ENCODE measurements at places on chromosomes 6 and 20.

DNA sequence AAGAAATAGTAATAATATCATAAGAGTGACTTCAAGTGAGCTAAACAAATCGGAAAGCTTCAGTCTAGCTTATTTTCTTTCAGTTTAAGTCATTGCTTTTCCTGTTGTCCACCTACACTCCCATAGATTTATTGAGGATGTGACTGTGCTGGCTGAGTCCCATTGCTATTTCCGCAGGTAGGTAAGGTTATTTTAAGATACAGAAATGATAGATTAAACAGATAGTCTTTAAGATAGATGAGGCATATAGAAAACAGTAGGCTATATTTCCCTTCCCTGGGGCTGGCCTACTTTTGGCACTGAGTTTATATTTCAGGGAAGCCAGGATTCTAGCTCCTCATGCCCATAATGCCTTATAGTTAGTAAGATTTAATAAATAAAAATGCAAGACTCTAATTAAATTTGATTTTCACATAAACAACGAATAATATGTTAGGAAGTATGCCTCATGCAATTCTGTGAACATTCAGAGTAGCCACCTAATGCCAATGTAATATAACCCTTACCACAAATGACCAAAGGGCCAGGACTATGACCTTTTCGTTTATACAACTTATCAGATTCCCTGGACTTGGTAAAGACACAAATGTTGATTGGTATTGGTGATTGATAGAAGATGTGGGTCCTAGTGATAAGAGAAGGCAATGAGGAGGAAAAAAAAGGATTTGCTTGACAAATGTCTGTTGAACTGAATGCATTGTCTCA lies 1079.3 kb downstream of the EPHA7 start:
- DNase-seq = no peak

DNA sequence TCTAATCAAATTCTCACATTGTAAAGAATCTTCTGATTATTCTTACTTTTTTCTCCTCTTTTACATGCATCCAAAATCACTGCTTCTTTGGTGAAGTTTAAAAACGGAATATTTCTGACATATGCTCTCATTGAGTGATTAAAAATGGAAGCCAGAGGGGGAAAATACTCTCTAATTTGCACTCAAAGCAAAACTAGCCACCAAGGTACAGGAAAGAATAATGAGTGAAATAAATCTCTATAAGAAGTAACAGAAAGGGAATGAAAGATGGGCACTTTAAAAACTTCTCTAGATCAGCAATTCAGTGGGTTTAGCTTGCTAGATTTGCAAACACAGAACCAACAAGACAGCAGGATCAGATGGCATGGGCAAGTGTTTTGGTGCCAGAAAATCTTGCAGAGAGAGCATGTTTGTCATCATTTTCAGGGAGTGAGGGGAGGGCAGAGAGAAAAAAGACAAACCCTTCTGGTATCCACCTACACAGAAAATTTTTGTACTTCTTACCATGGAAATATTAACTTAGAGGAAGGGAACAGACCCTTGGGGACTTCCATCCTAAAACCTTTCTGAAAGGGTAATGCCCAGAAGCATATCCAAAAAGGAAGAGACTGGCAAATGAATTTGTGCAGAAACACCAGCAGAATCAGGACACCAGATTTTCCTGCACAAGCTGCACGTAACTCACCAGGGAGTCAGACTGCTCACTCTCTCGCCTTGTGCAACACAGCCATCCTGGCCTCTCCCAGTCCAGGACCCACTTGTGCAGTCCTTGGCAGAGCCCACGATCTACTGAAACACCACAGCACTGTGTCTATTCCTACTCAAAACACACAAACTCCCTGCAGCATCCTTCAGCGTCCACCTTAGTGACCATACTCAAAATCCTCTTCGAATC lies 270.2 kb upstream of the PRDM1 start:
- DNase-seq = no peak

DNA sequence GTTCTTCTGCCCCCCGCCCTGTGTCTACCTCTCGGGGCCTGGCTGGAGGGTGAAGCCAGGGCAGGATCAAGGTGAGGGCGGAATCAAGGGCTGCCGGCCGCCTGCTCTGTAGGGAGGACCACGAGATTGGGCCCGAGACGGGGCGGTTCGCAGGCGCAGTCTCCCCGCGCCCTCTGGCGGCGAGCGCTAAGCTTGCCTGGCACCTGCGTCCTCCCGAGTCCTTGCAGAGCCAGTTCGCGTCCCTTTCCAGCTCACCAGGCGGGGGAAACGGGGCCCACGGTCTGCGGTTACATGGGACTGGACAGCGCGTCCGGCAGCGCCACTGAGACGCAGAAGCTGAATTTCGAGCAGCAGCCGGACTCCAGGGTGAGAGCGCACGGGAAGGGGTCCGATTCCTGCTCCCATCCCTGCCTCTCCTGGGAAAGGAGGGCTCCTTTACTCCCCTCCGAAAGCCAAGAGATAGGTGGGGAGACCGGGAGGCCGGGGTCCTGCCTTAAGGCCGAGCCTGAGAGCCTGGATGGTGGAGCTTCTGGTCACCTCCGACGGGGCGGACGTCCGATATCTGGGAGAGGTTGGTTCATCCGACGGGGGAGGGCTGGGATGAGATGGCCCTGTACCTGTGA lies 3.6 kb upstream of the MATN4 start:
- DNase-seq = peak; percentile 29

DNA sequence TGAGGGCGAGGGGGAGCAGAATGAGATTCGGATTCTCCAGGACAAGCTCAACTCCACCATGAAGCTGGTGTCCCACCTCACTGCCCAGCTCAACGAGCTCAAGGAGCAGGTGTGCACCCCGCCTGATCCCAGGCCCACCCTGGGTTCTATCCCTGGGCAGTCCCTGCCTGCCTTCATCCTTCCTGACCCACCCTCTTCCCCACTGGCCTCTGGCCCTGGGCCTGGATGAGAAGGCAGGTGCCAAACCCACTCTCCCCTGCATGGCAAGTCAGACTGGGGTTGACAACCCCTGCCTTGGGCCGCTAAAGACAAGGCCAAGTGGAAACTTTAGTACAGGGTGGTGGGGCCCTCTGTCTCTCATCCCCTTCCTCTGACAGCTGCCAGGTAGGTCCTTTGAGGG lies 16.5 kb downstream of the UQCC2 start:
- DNase-seq = no peak

GRCh38 chr20:37926612-37927011 lies 23.7 kb downstream of the VSTM2L start:
- no peak for DNase-seq

DNA sequence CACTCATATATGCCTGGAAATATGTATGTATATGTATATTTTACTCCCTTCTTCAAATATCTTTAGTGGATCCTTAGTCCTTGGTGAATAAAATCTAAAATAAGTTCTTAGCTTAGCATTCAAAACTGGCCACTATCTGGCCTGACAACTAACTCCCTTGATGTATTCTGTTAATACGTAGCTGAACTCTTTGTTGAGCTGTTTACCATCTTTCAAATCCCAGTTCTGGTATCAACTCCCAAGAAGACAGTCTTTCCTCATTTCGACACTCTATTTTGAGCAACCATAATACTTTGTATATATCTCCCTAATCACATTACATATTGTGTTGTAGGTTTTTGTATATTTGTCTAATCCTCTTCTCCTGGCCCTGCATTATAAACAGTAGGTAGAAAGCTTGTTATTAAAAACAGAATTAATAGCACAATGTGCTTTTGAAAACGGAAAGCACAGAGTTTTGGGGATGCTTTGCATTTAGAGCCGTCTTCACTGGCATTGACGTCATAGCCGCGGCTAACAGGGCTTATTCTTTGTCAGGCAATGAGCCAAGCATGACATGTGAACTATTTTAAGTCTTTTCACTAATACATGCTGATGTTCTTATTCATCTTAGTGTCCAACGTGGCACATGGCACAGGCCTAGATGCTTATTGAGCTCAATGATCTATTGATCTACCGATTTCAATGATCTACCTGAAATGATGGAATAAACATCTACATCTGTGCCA lies 47.2 kb upstream of the CCN2 start:
- no peak for DNase-seq

DNA sequence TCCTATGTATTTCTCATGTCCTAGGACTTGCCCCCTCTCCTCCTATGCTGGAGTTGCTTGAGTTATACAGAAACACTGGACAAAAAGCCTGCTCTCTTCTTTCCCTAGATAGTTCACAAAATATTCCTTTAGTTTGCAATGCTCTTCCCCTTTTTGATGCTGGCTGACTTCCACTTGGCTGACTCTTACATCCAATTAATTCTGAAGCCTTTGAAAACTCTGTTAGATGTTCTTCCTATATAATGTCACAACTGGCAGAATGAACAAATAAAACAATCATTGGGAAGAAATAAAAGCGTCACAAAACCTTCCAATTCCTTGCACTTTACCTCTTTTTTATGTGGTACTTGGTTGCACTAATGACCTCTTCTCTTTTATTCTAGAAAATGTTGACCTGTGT lies 253.8 kb upstream of the CITED2 start:
- DNase-seq = no peak

DNA sequence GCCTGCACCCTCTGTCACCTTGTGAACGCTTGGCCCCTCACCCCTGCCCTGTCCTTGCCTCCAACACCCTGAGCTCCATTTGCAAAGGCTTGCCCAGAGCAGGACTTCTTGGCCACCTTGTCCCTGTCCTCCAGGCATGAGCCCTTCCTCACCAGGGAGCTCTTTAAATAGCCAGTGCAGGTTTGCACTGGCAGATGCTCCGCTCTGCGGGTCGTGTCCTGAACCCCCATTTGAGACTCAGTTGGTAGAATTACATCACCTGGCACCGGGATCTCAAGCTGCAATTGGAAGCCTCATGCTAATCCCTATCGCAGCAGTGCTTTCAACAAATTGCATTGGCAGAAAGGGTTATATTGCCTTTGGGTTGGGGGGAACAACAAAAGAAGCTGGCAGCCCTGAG lies 85.9 kb downstream of the TRMT6 start:
- no peak for DNase-seq

DNA sequence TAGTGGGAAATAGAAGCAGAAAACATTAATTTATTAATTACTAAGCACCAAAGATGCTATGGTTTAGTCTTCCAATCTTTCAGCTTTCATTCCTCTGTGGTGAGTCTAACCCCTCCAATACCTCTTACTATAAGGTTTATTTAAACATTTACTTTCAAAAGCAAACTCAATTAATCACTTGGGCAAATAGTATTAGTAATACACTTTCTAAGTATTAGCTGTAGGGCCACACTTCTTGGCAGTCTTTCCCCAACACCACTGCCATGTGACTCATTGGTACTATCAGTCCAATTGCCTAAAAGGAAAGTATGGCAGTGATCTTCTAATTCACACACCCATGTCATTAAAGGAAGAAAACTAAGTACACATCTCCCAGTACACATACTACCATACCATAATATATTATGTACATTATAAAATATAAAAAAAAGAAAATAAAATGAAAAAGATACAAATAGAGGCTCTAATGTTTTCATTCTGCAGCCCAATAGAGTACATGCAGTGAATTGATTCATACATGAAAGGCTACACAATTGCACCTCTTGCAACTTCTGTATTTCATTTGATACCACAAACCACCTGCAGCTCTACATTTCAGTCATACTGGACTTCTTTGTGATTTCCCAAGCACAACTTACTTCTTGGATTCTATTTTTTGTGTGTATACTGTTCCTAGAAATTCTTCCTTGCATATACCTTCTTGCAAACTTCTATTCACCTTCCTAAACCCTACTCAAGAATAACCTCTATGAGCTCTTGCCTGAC lies 218.6 kb downstream of the PKHD1 start:
- no peak for DNase-seq

- DNase-seq = peak; percentile 33
Observed at GRCh38 chr6:46011188-46012085, 4.2 kb downstream of the CLIC5 start.

- no peak for DNase-seq
Observed at GRCh38 chr6:36269834-36270705, at the start of gene PNPLA1. Gene PNPLA1, plus strand, starts transcription at chr6:36270060. Its CDS starts 400 bp downstream, at chr6:36270460.

- DNase-seq = no peak
Observed at GRCh38 chr6:21360336-21360735, 233.2 kb upstream of the SOX4 start.

- no peak for DNase-seq
Observed at GRCh38 chr6:78713564-78713963, 153.8 kb upstream of the IRAK1BP1 start.

GRCh38 chr6:22765015-22765414 lies 195.6 kb downstream of the HDGFL1 start:
- no peak for DNase-seq

GRCh38 chr6:140041571-140042332 lies 667.3 kb upstream of the CITED2 start:
- no peak for DNase-seq

- no peak for DNase-seq
Observed at GRCh38 chr6:139474145-139475108, 100.0 kb upstream of the CITED2 start.

- DNase-seq = peak; percentile 25
Observed at GRCh38 chr6:10954590-10955010, 67.7 kb downstream of the SYCP2L start.

DNA sequence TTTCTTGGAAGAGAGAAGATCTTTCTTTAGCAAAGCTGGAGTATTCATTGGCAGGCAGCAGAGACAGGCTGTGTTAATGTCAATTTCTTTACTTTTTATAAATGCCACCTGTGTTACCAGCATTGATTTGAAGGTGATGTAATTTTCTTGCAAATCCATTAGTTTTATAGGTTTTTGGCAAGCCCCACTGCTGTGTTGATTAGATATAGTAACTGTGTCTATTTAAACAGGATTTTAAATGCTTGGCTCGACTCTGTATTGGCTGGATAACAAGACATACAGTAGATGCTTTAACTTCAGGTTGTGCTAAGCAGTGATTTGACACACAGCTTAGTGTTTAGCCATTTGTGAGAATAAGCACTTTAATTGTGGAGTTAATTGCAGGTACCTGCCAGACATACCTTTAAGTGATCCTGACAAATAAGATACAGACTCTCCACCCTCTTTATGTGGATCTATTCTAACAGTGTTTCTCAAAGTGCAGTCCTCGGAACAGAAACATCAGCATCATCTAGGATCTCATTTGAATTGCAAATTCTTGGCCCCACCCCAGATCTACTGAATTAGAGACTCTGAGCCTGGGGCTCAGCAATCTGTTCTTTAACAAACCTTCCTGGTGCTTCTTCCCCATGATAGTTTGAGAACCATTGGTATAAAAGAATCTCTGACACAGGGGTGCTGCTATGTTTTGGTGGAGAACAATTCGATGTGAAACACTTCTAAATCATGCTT lies 397.5 kb downstream of the HDGFL1 start:
- no peak for DNase-seq

GRCh38 chr20:37543828-37544227 lies 16.2 kb upstream of the BLCAP start:
- no peak for DNase-seq

GRCh38 chr20:50541606-50542041 lies 31.4 kb downstream of the PTPN1 start:
- DNase-seq = no peak

DNA sequence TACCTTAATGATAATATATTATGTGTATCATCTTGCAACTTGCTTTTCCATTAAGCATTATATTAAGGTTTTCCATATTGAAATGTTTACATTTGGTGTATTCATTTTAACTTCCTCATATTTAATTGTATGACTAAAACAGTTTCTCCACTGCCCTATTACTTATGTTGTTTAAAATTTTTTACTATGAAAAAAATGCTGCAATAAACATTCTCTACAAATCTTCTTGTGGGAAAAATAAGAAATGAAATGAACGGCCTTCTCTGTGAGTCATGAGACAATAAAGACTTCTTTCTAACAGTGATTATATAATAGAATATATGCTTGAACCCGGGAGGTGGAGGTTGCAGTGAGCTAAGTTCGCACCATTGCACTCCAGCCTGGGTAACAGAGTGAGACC lies 25.5 kb downstream of the FASTKD5 start:
- DNase-seq = no peak

Data from stimulated activated CD8-positive, alpha-beta memory T cell treated with anti-CD3 and anti-CD28 coated beads, Interleukin-12 subunit alpha, Interleukin-12 subunit beta, amount 100 ng/mL, for 1 hour (primary cell).